ENCODE measurements at places on chromosomes 4 and X. TPM values are rescaled to one million over a fixed set of nuclear protein-coding genes. Genes with fewer than 3 reads are reported as not detected.

DNA sequence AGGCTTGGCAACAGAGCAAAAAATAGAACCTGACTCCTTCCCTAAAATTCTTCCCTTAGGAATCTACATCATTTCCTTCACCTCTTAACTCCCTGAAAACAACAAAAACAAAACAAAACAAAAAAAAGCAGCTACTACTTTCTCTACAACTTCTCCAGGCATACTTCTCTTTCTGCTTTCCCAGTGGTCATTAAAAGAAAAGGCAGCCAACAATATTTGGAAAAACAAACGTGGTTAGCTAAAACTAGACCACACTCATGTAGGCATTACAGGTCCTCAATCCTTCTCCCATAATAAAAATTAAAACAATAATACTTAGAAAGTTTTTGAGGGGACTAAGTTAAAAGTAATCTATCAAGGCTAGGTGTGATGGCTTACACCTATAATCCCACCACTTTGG lies 29.0 kb upstream of the SMIM14 start:
- DNase-seq, result no peak

DNA sequence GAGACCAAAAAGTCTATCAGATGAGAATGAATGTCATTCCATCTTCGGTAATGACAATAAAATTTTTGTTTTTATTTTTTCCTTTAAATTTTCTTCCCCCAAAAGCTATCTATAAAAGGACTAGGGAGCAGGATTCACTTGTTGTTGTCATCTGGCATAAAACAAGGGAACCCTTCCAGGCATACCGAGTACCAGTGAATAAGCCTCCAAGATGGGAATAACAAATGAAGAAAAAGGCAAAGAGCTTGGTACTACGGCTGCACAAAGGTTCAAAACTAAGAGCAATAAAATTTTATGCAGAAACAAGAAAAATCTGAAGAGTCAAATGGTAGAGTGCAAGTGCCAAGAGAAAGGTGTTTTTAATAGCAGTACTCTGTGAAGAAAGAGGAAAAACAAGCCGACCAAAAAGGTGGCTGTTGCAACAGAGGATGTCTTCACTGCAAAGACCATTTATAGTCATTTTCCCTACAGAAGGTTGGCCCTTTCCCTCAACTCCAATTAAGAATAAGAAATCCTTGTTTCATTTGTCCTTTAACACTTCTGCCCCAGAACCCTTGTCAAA lies 25.8 kb downstream of the PPP3CA start:
- peak; percentile 28 for DNase-seq

DNA sequence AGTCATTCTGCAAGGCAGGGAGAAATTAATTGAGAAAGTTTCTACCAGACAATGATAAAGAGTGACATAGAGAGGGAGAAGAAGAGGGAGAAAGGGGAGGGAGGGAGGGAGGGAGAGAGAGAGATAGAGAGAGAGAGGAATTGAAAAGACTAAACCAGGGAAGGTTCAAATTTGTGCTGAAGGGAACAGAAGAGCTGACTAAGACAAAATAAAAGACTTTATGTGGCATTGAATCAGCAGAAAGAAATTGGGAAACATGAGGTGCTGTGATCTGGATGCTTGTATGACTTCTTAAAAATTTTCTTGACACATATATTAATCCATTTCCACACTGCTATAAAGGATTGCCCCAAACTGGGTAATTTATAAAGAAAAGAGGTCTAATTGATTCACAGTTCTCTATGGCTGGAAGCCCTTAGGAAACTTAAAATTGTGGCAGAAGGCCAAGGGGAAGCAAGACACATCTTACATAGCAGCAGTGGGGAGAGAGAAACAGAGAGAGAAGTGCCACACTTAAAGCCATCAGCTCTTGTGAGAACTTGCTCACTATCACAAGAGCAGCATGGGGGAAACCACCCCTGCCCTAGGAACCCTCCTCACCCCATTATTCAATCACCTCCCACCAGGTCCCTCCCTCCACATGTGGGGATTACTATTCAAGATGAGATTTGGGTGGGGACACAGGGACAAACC lies 13.5 kb upstream of the CXCL6 start:
- no peak for DNase-seq

DNA sequence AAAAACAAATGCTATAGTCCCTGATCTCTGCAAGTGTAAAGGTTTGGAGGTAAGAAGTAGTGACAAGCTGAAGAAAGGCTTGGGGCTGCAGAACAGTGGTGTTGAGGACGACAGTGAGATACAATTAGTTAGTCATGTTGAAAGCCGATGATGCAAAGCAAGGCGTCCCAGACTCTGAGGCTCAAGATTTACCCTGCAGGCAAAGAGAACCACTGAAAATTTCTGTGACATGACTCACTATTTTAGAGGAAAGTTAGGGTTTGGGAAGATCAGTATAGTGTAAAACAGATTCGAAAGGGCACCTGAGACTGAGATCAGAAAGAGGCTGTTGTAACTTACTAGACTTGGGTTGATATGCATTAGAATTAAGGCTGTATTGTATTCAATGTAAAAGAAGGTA lies 281.3 kb upstream of the FTHL17 start:
- peak; percentile 75 for DNase-seq

DNA sequence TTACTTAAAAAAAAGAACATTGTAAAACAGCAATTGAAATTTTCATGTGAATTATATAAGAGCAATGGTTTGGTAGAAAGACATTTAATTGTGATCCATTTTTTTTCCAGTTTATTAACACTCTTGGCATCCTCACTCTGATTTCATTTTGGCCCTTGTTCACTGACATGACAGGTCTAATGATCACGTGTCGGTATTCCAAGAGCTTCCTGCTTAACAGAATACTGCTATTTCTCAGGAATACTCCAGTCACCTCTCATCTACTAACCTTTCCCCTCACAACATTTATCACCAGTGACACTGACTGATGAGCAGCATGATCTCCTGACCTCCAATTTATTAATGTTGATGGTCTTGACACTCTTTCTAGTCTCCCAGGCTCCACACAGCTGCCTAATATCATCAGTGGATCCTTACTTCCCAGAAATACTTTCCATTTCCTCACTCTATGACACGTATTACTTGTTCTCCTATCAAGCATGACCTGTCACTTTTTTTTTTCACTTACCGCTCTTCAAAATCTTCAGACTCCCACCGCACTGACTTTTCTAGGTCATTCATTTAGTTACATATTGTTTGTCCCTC lies 847.8 kb upstream of the SLIT2 start:
- no peak for DNase-seq

GRCh38 chrX:13415509-13415908 lies 95.7 kb upstream of the ATXN3L start:
- DNase-seq, result no peak

- DNase-seq, result no peak
These were observed 549.5 kb upstream of the CPEB2 start for GRCh38 chr4:14452764-14453163.

DNA sequence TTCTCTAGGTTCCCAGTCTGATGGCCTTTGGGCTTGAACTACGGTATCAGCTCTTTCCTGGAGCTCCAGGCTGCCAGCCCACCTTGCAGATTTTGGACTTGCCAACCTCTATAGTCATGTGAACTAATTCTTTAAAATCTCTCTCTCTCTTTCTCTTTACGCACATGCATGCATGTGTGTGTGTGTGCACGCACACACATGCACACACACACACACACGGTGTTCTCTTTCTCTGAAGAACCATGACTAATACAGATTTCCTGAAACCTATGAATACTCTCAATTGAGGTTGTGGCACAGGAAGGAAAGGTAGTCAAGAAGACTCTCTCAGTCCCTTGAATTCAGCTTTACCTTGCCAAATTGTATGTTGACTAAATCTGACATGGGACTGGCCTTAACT lies 6.2 kb upstream of the ZCCHC13 start:
- no peak for DNase-seq

DNA sequence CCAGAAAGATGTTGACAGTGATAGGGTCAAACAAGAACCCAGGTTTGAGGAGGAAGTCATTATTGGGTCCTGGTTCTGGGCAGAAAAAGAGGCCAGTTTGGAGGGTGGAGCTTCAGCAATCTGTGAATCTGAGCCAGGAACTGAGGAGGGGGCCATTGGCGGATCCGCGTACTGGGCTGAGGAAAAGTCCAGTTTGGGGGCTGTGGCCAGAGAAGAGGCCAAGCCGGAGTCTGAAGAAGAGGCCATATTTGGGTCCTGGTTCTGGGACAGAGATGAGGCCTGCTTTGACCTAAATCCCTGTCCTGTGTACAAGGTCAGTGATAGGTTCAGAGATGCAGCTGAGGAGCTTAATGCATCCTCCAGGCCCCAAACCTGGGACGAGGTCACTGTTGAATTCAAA lies 3.7 kb downstream of the GPRASP2 start:
- no peak for DNase-seq

DNA sequence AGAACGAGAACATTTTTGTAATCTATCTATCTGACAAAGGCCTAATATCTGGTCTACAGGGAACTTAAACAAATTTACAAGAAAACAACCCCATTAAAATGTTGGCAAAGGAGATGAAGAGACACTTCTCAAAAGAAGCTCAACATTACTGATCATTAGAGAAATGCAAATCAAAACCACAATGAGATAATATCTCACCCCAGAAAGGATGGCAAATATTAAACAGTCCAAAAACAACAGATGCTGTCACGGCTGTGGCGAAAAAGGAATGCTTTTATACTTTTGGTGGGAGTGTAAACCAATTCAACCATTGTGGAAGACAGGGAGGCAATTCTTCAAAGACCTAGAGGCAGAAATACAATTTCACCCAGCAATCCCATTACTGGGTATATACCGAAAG lies 2284.8 kb downstream of the ARAP2 start:
- DNase-seq, result peak; percentile 34

DNA sequence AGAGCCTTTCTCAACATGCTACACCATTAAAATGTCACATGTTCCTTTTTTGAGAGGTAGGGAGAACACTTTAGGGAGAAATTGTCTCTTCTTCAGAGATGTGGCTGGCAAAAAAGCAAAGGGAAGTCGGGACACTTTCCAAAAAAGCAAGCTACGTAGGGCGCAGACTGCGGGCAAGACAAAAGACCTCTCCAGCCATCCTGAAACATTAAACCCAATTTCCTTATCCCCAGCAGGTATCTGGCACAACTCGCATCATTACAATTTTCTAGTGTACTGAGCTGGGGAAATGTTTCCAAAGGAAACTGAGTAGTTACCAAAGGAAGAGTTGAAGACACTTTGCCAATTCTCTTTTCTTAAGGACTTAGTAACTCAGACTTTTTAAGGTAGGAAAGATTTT lies 116.0 kb downstream of the PACRGL start:
- DNase-seq, result no peak

DNA sequence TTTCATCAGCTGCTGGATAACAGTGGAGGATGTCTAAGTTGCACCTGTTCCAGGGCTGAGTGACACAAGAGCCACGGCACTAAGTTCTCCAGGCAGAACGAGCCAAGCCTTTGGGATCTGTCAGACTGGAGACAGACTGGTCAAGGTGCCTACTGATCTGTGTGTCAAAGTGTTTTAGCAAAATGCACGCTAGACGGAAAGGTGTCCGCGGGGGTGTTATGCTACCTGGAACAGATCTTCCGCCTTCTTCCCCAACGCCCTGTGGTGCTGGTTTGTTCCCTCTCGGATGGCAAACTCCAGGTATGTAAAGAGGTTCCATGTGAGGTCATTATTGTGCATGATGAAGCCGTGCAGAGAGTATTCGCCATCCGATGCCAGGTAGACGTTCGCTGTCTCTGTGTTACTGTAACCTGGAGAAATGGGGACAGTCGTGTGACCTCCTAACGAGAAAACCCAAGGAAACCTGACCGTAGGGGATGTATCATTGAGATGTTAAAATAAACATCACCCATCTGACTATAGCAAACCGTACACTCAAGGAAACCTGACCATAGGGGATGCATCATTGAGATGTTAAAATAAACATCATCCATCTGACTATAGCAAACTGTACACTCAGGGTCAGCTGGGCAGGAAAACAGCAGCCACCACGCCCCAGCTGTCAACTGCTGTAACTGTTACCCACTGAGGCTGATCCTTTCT lies 29.7 kb upstream of the SLC25A6 start:
- DNase-seq, result no peak

DNA sequence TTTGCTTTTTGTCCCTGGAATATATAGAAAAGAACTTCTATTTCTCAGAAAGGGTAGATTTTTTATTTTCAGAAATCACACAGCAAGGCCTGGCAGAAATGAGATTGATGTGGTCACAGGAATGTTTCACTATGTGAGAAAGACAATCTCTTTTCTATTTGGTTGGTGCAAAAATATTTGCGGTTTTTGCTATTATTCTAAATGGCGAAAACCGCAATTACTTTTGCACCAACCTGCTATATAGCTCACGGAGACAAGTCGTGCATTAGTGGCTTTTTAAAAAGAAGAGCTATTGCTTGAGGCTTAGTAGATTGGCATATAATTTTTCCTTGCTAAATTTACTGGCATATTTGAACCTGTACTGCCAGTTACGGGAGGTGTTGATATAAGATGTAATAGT lies 100.4 kb downstream of the ITM2A start:
- DNase-seq, result no peak

DNA sequence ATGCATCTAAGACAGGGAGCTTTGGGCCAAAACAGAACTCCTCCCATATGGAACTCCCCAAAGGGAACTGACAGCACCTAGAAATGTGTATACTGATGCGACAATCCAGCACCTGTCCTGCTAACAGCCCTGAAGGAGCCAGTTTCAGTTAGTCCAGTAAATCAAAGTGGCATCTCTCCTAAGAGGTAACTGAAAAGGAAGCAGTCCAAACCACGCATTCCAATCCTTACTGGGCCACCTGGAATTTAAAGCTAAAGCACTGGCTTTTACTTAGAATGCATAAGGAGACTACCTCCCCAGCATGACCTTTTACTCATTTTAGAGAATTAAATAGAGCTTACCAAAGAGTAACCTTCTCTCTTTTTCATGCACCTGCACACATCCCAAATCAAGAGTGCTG lies 586.8 kb upstream of the PITX2 start:
- DNase-seq, result no peak

DNA sequence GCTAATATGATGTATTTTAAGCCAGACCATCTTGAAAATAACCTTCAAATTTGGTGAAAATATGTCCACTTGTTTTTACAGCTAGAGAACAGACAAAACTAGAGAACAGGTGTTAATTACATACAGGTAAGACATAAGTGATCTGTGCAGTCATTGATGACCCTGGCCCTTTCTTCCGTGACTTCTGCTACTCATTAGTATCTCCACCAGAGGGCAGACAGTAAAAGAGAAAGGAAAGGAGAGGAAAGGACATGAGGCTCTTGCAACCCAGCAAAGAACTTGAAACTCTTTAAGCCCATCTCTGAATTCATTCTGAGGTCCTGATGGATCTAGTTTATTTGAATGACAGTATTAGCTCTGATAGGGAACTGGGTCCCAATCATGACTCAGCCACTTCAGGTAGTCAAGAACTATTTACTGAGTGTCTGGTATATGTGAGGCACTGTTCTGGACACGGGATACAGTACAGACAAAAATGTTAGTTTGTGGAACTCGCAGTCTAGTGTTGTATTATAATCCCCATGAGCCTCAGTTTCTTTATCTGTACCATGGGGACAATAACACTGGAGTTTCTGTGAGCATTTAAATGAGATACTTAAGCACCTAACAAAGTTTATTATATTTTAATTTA lies 121.0 kb upstream of the TEX13D start:
- peak; percentile 48 for DNase-seq

EREG gene
- 4.4 TPM for total RNA-seq

SH2D1A gene
- not detected for total RNA-seq

MAGEC3 gene
- total RNA-seq, result not detected

FHIP1A gene
- 0.11 TPM for total RNA-seq

SSX7 gene
- not detected for total RNA-seq

ACOT9 gene
- 67.2 TPM for total RNA-seq

NLGN3 gene
- 0.63 TPM for total RNA-seq

ESX1 gene
- not detected for total RNA-seq

ZNF711 gene
- 0.43 TPM for total RNA-seq

CYTL1 gene
- not detected for total RNA-seq

GRIA2 gene
- total RNA-seq, result not detected

Data from GM23248 (cell line).